Left cardiac atrium (tissue), 4 donors: ENCODE measurements at places on chromosomes 1 and 21. TPM values are rescaled to one million over a fixed set of nuclear protein-coding genes. Genes with fewer than 3 reads are reported as not detected.

- DNase-seq = no peak
Measured at GRCh38 chr1:198253259-198253658, 96.5 kb downstream of the NEK7 start.

GRCh38 chr1:212684076-212684475, 15.6 kb downstream of the BATF3 start:
- DNase-seq = no peak

DNA sequence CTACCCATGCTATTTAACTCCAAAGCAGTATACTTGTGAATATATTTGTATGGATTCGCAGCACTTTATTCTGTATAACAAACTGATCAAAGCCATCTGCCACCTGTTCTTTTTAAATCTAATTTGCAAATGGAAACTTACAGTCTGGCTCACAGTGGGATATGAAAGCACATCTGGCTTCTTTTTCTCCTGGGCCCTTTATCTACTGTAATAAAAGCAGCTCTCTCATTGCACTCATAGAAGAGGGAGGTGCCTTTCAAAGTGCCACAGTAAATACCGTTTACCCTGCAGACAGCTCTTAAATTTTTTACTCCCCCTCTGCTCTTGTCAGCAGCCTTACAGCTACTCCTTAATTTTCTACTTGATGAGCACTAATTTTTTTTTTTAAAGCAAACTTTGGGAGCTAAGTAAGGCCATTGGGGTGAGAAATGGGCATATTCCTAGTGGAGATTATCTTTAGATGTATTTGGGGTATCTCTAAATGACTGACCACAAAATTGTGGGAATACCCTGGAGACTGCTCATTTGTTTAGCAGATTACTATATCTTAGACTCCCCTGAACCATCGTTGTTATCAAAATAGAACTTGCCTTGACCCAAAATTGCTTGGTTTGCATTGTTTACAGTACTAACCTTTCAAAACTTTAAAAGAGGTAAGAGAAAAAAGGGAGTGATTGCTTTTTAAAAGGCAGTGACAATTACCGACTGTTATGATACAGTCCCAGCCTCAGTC, 110.1 kb downstream of the VPS13D start:
- no peak for DNase-seq

DNA sequence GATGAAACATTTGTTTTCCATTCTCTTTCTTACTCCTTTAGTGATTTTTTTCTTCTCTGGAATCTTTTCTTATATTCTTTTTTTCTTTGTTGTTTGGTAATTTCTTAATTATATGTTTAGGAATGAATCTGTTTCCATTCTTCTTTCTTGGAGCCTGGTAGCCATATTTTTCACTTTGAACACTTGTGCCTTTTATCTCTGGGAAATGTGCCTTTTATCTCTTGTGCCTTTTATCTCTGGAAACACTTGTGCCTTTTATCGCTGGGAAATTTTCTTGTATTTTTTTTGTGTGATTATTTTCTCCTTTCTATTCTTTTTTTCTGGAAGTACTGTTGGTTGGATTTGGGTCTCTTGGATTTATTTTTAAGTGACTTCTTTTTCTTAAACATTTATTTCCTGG, 118.2 kb downstream of the LEPR start:
- DNase-seq = no peak

DNA sequence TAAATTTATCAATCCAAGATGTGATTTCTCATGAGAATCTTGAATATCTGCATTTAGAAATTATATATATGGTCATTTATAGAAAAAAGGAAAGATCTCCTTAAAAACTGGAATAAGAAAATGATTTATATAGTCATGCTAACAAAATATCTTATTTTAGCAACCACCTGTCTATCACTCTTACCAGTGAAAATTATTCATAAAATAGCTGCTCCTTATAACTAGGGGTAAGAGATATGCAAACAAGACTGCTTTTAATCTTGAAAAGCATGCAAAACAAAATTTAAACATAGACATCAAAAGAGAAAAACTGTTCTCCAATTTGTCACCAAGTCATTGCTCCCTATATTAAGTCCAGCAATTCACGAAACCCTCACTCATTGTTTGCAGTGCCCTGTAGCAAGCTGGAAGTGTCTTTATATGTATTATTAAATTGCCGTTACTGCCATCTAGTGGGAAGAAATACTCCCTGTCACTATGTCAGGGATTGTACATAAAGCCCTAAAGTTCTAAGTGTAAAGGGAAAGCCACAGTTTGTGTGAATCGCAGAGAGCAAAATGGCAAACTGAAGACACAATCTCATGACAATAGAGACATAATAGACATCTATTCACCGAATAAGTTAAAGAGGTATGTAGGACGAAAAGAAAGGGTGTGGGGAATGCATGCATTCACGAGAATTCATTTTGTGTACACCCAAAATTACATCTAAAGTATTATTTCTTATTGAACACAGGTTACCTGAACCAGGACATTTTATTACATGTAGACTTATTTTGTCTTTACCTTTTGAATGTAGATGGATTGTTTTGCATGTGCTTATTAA, 600.5 kb downstream of the USP25 start:
- no peak for DNase-seq

- peak; percentile 60 for DNase-seq
Measured at GRCh38 chr1:6260961-6261614, at the start of gene GPR153. Gene GPR153 (minus strand): TSS chr1:6261098. CDS start chr1:6254905, 6,193 bp downstream.

DNA sequence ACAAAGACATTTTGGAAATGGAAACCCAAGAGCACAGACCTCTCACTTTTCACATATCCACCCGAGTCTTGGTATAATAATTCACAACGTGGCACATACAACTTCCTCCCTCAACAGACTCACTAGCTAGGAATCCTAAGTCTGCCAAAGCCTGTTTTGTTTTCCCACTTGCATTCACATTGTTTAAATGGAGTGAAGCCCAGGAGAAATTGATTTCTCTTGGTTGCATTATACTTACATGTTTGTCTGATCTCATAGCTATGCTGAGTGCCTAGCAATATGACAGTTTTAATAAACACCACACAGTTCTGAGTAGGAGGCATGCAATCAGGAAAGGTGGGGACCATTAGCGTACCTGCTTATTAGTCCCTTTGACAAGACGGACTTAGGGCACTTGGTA, 348.6 kb upstream of the ADGRL4 start:
- DNase-seq = no peak

DNA sequence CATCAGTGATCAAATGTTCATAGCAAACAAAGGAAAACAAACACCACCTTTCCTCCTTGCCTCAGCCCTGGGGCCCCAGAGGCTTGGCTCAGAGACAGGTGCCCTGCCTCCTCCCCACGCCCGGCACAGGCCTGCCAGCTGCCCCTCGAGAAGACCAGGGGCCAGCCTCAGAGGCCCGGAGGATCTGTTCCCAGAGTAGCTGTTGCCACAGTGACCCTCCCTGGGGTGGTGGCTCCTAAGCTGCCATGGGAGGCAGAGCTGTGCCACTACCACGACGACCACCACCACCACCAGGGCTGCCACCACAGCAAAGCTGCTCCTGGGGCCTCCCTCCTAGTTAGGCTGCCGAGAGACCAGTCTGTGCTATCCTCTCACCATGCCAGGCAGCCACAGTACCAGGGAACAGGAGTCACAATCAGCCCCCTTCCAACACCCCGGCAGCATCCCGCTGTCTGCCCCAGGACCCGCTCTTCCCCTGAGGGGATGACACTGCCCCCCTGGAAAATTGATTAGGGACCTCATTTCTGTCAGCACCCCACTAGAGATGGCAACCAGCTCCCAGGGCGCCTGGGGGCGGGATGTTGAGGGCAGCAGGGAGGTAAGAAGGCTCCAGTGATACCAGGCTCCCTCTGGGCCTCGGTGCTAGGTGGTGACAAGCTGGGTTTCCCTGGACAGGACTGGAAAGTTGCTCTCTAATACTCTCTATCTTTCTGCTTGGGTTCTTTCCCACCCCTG, 30.5 kb downstream of the KCNC4 start:
- DNase-seq = no peak

DNA sequence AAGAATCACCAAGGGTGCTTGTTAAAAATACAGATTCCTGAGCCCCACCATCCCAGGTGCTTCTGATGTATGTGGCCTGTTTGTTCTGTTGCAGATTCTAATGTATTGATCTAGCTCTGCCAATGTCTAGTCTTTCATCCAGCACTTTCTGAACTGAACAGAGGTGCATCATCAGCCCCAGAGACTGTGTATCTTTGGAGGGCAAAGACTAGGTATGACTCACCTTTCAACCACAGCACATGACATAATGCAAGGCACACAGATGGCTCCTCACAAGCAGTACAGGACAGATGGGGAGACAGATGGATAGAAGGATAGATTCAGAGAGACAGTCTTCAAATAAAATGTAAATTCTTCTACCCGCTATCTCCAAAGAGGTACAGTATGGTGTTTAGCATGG, 32.3 kb downstream of the CD58 start:
- DNase-seq = no peak

DNA sequence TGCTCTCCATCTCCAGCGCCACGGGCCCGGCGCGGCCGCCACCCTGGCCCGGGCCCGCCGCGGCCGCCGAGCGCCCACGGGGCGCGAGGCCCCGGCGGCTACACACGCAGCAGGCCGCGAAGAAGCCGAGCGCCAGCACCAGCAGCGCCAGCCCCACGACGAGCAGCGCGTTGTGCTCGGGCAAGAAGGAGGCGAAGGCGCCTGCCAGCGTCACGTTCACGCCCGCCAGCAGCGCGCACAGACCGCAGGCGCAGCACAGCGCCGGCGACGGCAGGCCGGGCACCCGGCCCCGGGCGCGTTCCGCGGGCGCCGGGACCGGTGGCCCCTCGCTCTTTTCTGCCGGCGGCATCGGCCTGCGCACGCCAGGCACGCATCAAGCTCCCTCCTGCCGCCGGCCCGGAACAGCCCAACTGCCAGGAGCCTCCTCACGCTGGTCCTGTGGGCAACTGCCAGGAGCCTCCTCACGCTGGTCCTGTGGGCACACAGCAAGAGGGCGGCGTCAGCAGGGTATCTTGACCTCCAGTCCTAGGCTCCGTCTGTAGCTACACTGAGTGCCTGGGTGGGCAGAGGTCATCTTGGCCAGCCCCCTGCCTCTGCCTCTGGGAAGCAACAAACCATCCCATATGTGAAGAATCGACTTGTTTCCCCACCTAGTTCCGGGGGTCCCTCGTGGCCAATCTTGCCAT, 18.1 kb downstream of the KNCN start:
- DNase-seq = peak; percentile 50

- DNase-seq = no peak
Measured at GRCh38 chr1:245809361-245809760, 654.6 kb downstream of the KIF26B start.

GRCh38 chr21:45060089-45060488, 14.3 kb upstream of the ADARB1 start:
- DNase-seq = no peak

- DNase-seq = no peak
Measured at GRCh38 chr21:32496568-32496967, 84.1 kb downstream of the EVA1C start.

- DNase-seq = no peak
Measured at GRCh38 chr1:161498646-161499045, 6.6 kb upstream of the FCGR2A start.

- no peak for DNase-seq
Measured at GRCh38 chr1:101178688-101179491, 57.9 kb upstream of the S1PR1 start.

DNA sequence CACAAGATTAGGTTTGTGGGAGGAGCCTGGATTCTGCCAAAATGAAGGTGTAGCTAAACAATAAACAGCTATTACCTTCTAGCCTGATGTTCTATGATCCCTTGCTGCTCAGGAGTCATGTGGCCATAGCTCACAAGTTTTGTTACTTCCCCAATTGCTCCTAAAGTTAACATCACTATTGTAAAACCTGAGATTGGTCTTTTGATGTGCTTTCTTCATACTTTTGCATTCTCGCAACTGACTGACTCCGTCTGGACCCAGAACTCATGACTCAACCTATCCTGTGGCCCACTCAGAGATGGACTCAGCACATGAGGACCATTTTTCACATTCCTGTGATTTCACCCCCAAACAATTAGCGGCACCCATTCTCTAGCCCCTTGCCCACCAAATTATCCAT, 69.1 kb downstream of the PTGS2 start:
- DNase-seq = no peak

DNA sequence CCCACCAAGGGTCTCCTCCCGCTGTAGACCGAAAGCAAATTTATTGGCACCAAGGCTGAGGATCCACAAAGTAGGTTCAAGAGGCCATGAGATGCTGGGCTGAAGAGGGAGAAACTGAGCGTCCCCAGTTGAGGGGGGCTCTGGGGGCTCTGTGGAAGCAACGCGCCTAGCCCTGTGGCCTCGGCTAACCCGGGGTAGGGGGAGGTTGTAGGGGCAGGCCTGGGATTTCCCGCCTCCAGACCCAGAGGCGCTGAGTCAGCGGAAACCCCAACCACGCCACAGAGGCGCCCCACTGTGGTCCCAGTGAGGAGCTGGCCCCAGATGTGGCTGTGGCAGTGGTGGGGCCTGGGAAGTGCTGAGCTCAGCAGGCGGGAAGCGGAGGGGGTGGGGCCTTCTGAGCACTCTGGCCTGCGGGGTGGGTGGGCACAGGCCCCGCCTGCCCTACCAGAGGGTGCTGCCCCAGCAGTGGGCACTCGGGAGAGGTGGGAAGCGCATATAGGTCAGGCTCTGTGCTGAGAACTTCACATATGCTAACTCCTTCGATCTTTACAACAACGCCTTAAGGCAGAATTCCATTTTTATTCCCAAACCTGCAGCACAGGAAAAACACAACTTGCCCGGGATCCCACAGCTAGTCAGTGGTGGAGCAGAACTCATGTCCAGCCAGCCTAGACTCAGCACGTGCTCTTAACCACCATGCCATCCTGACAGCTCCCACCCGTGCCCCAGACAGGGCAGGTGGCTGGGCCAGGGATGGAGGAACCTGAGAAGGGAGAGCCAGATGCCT, 1.5 kb upstream of the COL16A1 start:
- peak; percentile 63 for DNase-seq

The PRPF38B gene
- 22.6 TPM for total RNA-seq

The PRRX1 gene
- total RNA-seq = 38.6 TPM

The LUZP1 gene
- 31.7 TPM for total RNA-seq

The LYSMD1 gene
- total RNA-seq = 10.3 TPM

The TMCO1 gene
- total RNA-seq = 61.9 TPM

The KRTAP10-7 gene
- not detected for total RNA-seq

The PRPF38A gene
- total RNA-seq = 23.1 TPM

The SMIM34 gene
- not detected for total RNA-seq

The ILDR2 gene
- 3.2 TPM for total RNA-seq
